ENCODE measurements at places on chromosomes 13 and 19. TPM values are rescaled to one million over a fixed set of nuclear protein-coding genes. Genes with fewer than 3 reads are reported as not detected.
A peak's percentile ranks its signal among the peaks of the same experiment; 100 is the strongest.

DNA sequence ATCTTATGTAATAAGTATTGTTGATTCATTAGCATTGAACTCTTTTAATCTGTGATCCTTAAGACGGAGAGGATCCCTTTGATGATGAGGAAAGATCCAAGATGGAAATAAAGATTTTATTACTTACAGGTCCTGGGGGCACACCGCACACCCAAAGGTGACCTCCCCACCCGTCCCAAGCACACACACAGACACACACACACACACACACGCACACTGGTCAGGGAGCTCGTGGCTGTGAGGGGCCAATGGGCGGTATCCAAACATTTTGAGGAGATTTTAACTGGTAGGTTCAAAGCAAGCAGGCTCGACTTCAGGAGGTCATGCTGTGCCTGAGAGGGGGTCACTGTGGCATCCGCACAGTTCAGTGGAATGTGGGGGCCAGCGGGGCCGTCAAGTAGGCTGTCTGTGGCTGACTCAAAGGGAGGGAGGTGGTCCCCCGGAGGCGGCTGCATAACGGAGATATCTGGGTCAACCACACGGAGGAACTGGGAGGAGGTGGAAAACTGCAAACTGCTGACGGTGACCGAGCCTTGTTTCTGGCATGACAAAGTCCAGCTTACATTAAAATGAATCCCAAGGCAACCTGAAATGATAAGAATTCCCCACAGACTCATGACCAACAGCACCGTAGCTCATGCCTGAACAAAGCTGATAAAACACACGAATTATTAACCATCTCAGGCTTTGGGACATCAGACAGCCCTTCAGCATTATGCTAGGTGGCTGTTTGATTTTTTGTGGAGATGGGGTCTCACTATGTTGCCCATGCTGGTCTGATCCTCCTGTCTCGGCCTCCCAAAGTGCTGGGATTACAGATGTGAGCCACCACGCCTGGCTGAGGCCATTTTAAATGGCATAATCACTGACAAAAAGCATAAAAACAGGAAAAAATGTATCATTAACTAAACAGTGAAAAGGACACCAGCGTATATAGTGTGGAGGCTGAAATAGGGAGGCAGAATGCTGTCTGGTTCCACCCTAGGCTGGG is 20.9 kb upstream of the SIGLEC11 start:
- peaks cover 16% of the 10 kb centered on the region for H3K36me3 ChIP-seq
- H3K4me1 ChIP-seq: peaks cover 3% of the 10 kb centered on the region
- H3K27ac ChIP-seq: no peak overlapping the region
- DNase-seq: no peak
- H3K27me3 ChIP-seq: no peaks in the 10 kb centered on the region

DNA sequence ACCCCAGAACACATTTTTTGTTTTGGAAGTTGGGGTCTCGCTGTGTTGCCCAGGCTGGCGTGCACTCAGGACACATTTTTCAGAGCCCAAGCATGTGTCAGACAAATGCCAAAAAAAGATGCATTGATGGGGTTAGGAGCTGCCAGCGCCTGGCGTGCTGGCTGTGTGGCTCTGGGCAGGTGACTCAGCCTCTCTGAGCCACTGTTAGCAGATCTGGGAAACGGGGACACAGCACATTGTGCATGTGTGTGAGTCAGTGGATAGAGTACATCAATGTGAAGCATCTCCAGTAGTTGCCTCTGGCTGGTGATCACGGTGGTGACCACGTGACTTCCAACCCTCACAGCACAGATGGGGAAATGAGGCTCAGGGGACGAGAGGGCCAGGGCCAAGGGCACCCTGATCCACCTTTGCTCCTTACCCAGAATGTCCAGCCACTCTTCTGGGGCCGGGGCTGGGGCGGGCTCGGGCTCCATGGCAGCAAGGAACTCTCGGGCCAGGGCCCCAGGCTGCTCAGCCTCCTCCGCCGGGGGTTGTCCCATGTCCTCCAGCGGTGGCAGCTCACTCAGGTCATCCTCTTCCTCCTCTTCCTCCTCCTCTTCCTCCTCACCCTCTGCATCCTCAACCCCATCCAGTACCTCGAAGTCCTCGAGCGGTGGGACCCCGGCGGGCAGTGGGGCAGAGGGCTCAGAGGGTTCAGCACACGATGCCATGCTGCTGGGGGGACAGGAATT is 1.9 kb downstream of the FKBP8 start:
- peak overlapping the region; percentile 90 for H3K27ac ChIP-seq
- peaks cover 26% of the 10 kb centered on the region for H3K36me3 ChIP-seq
- H3K27me3 ChIP-seq: no peaks in the 10 kb centered on the region

DNA sequence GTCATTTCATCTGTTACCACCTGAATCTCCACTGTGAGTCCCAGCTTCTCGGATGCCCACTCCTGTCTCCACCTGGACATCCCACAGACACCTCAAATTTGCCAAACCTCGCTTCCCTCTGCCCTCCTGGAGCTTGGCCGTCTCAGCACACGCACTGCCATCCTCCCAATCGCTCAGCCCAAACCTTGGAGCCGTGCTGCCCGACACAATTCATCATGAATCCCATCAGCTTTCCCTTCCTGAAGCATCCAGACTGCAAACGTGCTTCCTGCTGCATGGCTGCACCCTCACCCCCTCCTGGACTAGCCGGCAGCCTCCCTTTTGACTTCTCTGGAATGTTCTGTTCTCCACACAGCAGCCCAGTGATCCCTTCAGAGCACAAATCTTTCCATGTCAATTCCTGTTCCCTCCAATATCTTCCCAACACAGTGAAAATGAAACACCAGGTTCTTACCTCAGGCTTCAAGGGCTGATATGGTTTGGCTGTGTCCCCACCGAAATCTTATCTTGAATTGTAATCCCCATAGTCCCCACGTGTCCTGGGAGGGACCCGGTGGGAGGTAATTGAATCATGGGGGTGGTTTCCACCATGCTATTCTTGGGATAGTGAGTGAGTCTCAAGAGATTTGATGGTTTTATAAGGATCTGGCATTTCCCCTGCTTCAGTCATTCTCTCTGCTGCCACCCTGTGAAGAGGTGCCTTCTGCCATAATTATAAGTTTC is 1.1 kb upstream of the PROZ start:
- DNase-seq: no peak
- peaks cover 18% of the 10 kb centered on the region for H3K4me1 ChIP-seq
- peaks cover 2% of the 10 kb centered on the region for H3K36me3 ChIP-seq
- no peak overlapping the region for H3K27ac ChIP-seq
- H3K4me3 ChIP-seq: no peak overlapping the region
- peaks cover 6% of the 10 kb centered on the region for H3K27me3 ChIP-seq

DNA sequence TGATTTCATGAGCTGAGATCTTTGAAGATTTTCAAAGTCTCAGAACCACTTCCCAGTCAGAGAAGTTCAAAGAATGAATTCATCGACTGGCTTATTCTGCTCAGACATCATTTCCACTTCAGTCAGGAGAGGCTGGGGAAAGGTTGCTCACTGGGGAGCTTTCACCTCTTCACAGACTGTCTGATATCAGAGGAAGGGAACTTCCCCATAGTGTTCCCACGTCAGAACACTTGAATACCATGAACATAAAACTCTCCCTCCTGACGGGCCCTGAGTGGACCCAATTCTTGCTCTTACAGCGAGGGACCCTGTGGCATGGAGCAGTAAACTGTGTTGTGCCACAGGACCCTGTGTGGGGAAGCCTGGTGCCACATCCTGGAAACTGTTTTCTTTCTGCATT is 492.6 kb downstream of the COG6 start:
- peak; percentile 59 for DNase-seq
- H3K27me3 ChIP-seq: no peaks in the 10 kb centered on the region
- peak overlapping the region; percentile 79 for H3K27ac ChIP-seq
- no peak overlapping the region for H3K4me3 ChIP-seq
- peaks cover 76% of the 10 kb centered on the region for H3K4me1 ChIP-seq

DNA sequence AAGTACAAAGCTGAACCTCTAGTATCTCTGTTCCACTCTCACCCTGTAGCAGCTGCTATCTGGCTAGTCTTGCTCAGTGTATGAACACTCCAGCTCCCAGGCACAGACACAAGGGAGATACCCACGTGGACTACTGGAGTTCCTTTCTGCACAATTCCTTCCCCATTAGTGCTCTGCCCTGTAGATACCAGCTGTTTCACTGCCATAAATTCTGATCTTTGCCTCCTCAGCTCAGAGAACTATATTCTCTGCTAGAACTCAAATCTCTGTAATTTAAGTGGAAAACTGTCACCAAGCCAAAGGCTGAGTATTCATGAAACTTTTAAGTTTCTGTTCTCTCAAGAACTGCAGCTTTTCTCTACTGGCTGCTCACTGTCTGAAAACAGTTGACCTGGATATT is 273.7 kb downstream of the DIAPH3 start:
- H3K27me3 ChIP-seq: no peaks in the 10 kb centered on the region
- H3K4me3 ChIP-seq: no peak overlapping the region
- DNase-seq: no peak
- no peak overlapping the region for H3K27ac ChIP-seq
- no peaks in the 10 kb centered on the region for H3K4me1 ChIP-seq
- no peaks in the 10 kb centered on the region for H3K36me3 ChIP-seq

DNA sequence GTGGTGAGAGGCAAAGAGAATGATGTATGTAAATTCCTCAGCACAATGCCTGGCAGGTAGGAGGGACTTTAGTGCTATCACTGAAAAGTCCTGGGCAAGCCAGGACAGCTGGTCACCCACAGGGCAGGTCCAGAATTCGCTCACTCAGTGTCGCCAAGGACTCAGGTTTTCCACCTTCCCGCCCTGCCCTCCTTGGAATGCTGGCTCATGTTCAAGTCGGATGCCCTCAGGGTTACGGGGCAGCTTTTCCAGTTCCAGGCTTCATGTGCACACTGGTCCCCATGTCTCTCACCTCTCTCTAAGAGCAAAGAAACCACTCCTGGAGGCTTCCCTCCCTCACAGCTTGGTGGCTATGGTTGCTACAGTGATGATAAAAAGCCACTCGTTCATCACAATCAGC is 24.8 kb upstream of the NAXD start:
- H3K4me1 ChIP-seq: no peaks in the 10 kb centered on the region
- DNase-seq: no peak
- H3K4me3 ChIP-seq: no peak overlapping the region
- no peak overlapping the region for H3K27ac ChIP-seq

DNA sequence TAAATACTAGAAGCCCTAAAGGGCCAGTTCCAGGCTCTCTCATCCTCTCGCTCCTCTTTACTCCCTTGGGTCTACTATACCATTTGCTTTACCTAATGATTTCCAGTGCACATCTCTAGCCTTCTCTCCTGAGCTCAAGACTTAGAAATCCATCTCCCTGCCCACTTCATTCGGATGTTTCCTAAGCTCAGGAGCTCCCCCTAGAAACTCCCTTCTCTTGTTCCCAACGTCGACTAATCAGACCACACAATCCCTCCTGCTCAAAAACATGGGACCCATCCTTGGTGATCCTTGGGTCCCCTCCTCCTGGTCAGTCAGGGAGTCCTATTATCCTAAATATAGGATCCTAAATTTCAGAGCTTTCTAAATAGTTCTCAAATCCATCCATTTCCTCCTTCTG is 21.1 kb upstream of the STK24 start:
- no peaks in the 10 kb centered on the region for H3K36me3 ChIP-seq
- peaks cover 16% of the 10 kb centered on the region for H3K4me1 ChIP-seq
- H3K27me3 ChIP-seq: no peaks in the 10 kb centered on the region
- H3K27ac ChIP-seq: peak overlapping the region; percentile 20
- DNase-seq: no peak

DNA sequence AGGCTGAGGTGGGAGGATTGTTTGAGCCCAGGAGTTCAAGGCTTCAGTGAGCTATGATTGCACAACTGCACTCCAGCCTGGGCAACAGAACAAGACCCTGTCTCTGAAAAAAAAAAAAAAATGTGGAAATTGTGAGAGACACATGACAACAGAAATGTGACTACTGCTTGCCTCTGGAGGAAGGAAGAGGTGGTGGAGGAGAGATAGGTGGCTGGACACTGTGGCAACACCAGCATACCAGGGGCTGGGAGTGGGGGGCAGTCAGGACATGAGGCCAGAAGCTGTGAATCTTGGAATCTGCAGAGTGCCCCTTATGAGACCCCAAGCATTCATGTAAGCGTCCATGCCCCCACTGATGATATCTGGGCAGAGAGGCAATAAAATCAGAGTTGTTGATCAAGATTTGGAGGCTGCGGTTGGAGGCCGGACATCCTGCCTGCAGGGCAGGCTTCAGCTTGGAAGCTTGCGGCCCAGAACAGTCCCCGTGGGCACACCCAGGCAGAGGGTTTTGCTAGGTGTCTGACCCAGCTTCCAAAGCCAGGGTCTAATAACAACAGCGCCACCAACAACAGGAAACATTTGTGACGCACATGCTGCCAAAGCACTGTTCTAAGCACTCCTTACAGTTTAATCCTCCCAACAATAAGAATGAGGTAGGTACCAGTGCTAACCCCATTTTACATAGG is 16.9 kb downstream of the FAM187B start:
- DNase-seq: peak; percentile 71
- peak overlapping the region; percentile 25 for H3K4me3 ChIP-seq

GRCh38 chr13:75102001-75102716 is 379.8 kb downstream of the TBC1D4 start:
- H3K27me3 ChIP-seq: peaks cover 18% of the 10 kb centered on the region
- H3K27ac ChIP-seq: no peak overlapping the region
- H3K4me3 ChIP-seq: no peak overlapping the region
- no peaks in the 10 kb centered on the region for H3K36me3 ChIP-seq

Gene RHPN2
- 5.1 TPM for total RNA-seq

Gene IRS2
- total RNA-seq: 1.5 TPM

Gene SLC10A2
- total RNA-seq: not detected

Measured in activated CD4-positive, alpha-beta T cell treated with anti-CD3 and anti-CD28 coated beads for 36 hours (primary cell).